NAMALWA (cell line): ENCODE measurements at places on chromosomes 13 and 19.
A peak's percentile ranks its signal among the peaks of the same experiment; 100 is the strongest.

- DNase-seq: no peak
Measured at GRCh38 chr13:110780422-110780821, 66.9 kb downstream of the ING1 start.

GRCh38 chr13:60577761-60578160, 180.7 kb downstream of the TDRD3 start:
- no peak for DNase-seq

DNA sequence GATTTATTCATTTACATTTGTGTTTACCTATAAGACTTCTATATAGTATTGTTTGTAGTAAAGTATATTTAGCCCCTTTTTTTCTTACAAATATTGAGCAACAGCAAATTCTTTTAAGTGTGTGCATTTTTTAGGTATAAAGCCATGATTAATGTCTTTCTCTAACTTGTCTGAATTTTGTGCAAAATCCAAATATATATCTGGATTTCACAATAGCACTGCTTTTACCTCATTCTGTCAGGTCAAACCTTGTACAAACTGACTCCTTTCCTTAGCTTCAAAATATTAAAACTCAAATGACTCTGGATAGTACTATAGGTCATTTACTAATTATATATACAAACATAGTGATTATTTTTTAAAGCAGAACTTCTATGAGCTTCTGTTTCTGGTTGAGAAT, 563.0 kb upstream of the SPRY2 start:
- DNase-seq: no peak

DNA sequence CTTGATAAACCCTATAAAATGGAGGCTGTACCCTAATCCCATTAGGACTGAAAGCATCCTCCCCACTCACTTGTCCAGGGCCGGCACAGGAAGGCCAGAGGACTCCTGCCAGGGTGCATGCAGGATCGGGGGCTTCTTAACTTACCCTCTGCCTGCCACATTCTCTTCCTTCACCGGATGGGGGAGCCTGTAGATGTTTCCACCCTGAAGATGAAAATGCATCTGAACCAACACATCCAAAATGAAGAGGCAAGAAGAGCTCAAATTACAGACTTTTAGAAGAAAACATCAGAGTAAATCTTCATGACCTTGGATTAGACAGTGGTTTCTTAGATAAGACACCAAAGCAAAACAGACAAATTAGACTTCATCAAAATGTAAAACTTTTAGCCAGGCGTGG, 25.9 kb upstream of the NAPA start:
- DNase-seq: no peak

GRCh38 chr19:54179921-54180461, 7.0 kb upstream of the TMC4 start:
- peak; percentile 97 for DNase-seq

GRCh38 chr19:3366753-3367627, 607 bp downstream of the NFIC start:
- no peak for DNase-seq

DNA sequence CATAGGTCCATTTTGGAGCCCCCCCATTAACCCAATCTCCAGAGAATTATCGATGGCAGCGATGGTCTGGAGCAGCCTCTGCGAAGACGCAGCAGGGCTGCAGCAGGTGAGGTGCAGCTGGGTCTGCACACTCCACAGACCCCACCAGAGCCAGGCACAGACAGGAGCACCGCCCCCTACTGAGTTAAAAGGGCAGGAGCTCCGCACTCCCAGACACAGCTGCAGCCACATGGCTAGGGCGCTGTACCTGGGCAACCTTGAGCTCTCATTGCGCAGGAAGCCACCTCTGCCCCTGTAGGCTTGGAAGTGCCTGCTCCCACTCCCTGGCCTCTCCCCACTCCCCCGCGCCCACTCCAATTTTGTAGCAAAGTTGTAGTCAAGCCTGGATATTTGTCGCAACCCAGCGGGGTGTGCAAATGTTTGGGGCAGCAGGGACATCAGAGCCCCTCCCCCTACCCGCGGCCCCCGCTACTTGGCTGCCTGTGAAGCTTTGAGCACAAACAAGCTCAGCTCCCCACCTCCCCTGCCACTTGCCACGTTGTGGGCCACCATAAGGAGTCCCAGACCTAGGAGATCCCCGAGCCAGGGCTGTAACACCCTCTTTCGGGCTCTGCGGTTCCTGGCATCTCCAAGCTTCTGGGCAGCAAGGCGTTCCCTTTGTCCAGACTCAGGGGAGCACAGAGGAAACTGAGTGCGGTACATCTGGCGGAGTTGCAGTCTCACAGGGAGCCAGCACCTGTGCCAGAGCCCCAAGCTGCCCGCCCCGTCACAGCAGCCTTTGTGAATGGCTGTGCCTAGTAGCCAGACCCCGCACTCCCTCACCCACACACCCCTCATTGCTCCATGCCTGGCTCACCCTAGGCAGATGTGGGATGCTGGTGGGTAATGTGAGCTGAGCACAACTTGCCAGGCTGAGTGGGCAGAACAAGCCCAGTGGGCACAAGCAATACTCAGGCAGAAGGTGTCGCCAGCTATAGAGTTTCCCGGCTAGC, 949.7 kb upstream of the SLITRK1 start:
- no peak for DNase-seq

DNA sequence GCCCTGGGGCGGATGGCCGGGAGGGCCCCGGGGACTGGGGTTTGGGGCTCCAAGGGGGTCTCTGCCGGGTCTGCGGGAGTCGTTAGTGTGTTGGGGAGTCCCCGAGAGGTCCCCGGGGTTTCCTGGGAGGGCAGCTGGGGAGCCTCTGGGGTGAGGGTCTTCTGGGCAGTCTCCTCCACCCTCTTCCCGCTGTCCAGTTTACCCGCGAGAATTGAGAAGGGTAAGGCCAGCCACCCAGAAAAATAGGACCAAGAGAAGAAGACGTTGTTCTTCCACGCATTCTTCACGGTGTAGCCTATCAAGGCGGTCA, 1.0 kb upstream of the ETFB start:
- DNase-seq: no peak

- no peak for DNase-seq
Measured at GRCh38 chr19:2326699-2327360, 1.6 kb downstream of the LSM7 start.

DNA sequence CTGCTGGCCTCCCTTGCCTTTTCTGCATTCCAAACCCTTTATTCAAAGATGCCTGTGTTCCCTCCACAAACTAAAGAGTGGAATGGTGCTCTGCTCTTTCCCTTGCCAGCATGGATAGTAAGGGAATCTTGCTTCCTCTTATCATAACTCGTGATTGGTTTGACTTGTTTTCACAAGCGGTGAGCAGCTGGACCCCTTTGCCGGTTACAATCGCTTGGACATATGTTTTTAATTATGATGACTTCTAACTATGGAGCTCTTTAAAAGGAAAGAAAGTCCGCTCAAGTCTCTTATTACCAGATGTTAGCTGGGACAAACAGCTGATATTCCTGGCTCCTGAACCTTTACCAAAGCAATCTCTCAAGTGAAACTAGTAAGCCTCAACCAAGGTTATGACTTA, 1094.7 kb downstream of the UQCRFS1 start:
- DNase-seq: no peak

GRCh38 chr19:367963-368629, 23.5 kb upstream of the MIER2 start:
- no peak for DNase-seq

- DNase-seq: no peak
Measured at GRCh38 chr19:56987184-56987583, 132.6 kb upstream of the USP29 start.

DNA sequence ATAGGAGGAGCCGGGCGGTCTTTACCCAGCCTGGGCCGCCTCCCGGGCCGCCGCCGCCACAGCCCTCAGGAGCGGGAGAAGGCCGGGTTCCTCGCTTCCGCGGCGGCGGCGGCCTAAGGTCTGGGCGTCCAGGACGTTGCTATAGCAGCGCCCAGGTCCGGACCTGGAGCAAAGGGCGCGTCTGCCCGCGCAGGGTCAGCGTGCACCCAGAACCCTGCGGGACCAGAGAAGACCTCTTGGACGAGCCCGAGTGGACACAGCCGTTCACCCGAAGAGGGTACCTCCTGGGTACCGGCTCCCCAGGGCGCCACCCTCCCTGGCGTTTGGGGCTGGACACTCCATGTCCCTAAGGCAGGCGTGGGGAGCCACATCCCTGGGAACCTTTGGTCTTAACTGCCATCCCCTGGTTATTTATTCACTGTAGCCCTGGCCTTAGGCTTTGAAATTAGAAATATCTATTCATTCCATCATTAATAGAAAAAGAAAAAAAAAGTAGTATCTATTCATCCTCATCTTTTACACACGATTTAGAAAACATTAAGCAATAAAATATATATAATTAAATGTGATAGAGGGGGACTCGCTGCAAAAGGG, 2.4 kb downstream of the DZIP1 start:
- DNase-seq: no peak

GRCh38 chr19:29771708-29772414, 39.9 kb upstream of the CCNE1 start:
- no peak for DNase-seq

DNA sequence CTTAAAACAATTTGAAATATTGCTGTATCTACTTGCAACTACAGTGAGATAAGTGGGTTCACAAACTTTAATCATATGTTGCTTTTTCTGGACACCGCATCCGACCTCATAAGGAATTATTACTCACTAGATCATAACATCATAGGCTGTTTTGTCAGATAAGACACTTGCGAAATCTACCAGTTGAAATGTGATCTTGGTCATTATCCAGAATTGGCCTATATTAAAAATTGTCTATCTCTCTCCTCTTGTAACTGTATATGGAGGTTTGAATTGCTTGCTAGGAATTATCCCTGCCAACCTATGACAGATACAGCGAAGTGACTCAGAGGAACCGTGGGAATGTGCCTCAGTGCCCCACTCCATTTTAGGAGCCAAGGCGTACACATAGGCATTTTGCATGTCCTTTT, 117.0 kb upstream of the POSTN start:
- DNase-seq: peak; percentile 61

DNA sequence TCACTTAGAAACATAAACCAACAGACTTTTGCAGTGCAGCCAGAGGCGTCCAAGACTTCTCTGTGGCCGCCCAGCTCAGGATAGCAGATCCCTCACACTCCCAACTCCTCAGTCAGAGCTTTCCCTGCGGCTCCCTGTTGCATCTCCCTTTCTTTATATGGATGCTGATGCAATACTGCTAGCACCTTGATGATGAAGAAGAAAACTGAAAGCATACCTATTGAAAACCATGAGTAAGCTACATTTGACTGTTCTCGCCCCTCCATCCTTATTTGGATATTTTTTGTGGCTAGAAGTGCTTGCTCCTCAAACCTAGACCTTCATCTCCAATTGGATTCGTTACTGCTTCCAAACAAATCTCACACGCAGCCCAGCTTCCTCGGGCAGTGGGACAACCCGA, 57.3 kb upstream of the UBL3 start:
- no peak for DNase-seq

- no peak for DNase-seq
Measured at GRCh38 chr13:112943309-112944125, 25.5 kb upstream of the MCF2L start.

GRCh38 chr19:11111771-11112144, 22.5 kb downstream of the LDLR start:
- DNase-seq: no peak

DNA sequence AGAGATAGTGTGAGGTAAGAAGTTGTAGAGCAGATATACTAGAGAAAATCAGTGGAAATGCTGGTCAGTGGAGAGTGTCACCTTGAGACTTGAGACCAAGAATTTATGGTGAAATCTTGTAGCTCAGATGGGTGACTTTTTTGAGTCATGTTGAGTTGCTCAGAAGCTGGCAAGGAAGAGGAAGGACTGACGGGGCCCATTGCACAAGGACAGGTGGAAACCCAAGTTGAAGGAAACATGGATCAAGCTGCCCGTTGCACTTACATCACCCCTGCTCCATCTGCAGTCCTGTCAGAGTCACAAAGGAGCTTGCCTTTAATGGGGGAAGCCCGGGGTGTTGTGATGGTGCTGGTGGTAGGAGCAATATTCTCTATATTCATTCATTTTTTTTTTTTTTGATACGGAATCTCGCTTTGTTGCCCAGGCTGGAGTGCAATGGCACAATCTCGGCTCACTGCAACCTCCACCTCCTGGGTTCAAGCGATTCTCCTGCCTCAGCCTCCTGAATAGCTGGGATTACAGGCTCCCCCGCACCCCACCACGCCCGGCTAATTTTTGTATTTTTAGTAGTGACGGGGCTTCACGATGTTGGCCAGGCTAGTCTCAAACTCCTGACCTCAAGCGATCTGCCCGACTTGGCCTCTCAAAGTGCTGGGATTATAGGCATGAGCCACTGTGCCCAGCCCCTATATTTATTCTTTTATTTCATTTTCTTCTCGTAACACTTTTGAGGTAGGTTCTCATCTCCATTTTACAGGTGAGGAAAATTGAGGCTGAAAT, 27.4 kb downstream of the UBAC2 start:
- DNase-seq: peak; percentile 71

DNA sequence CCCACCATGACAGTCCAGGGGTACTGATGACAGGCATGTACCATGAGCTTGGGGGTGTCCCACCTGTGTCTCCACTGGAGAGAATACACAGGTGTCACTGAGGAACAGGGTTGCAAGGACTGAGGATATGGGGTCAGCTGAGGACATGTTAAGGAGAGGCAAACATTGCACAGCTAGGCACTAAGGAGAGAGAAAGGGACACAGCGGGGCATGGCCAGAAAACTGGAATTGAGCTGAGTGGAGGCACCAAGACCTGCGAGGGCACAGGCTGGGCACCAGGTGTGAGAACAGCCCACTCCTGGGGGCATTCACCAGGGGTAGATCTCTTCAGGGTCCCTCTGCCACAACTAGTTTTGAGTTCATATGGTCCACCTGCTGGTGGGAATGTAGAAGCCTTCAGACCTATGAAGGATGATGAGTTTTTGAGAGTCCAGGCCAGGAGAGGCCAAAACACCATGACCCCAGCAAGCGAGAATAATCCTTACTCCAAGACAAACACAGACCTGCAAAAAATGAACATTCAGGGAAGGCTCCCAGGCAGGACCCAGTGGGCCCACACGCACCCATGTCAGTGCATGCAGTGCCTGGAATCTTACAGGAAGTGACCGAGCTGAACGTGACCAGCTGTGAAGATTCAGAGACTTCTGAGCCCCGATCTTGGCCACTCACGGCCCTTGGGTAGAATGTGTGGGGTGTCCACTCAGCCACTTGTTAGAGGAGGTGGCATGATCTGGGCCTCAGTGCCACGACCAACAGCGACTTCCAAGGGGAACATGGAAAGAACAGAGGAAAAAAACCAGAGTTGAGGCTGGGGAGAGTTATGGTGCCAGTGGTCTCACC, 1.4 kb upstream of the ZNF584 start:
- peak; percentile 59 for DNase-seq
